ENCODE measurements at places on chromosomes 4 and X. TPM values are rescaled to one million over a fixed set of nuclear protein-coding genes. Genes with fewer than 3 reads are reported as not detected.

DNA sequence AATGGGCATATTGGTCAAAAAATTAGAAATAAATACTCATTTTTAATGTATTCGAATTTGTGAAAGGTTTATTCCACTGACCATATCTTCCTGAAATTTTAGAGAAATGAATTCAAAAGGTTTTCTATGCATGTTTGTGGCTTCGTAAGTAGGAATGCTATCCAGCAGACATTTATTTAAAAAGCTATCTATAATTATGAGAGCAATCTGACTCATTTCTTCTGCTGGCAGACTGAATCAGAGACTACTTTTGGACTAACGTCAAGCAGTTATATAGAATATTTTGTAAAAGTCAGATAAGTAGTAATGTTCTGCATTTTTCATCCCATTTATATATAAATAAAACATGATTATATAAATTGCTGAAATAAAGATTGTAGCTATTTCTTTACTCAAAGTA lies 125.0 kb downstream of the SPCS3 start:
- peak; percentile 91 for DNase-seq

- peak; percentile 14 for DNase-seq
Measured at GRCh38 chrX:38654302-38654701, 93.0 kb downstream of the TSPAN7 start.

DNA sequence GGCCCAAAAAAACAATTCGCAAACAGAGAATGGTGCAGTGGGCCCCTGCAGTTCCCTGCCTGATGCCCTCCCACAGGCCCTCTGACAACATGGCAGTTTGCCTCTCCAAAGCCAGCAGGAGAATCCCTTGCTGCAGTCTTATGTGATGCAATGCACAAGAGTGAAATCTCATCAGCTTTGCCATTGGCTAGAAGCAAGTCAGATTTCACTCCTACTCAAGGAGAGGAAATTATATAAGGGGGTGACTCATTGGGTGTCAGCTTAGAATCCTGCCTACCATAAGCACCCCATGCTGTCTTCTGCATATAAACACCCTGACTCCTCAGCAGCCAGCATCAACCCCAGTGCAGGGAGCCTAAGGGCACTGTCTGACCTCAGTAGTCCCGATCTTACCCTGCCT lies 157.3 kb upstream of the LDB2 start:
- peak; percentile 97 for DNase-seq

DNA sequence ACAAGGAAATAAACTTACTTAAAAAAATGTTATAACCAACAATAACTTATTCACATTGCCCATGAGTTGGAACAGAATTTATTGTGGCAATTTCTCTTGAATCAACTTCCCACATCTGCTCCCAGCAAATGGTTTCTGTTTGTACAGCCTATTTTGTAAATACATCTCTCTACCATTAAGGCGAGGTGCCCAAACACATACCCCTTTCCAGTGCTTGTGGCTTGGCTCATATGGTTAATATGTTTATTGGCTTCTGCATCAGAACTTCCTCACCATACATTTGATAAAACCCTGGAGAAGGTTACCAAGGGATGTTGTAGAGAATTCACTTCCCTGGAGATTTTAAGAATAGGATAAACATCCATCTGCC lies 207.1 kb downstream of the SOWAHB start:
- DNase-seq: peak; percentile 24

DNA sequence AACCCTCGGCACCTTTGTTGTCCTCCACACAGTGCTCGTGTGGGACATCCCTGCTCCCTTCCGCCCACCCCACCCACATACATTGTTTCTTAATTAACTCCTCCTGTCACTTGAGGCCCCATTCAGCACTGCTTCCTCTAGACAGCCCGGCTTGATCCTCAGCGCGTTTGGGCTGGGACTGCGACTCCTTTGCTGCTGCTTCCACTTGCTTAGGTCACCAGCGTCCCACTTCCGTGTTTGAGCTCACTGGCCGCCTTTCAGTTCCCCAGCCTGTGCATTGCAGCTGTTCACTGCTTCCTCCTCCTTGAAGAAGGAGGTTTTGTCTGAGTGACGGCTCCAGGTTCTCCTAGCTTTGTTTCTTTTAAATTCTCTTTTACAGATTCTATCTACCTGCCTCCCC lies 16.1 kb downstream of the RNF4 start:
- DNase-seq: no peak

DNA sequence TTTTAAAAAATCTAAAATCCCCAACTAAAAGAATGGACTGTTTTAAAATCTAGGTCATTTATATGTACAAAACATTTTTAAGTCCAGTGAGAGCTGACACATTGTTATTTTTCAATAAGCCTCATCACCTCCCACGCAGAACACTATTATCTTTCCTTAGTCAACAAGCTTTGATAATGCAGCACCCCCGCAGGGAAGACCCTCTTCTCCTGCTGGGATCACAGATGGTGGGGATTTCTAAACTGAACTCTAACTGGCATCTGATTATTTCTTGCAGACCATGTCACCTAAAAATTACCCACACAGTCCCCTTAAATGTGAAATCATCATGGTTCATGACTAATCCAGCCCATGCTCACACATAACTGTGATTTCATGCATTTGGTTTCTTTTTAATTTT lies 11.6 kb downstream of the SYTL4 start:
- DNase-seq: peak; percentile 2

DNA sequence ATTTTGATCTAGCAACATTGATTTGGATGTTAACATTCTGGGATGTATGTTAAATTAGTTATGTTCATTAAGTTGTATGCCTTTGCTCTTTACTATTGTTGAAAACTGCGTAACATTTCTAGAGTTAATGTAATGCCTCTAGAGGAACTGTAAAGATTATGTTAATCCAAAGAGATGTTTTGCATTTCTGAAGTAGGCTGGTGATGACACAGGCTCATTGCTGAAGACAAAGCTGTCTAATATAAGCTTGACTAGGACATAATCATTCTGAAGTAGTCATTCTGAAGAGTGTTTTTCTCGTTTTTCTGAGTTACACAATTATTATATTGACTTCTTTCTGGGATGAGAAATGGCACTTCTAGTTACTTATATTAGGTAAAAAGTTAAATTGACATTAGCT lies 72.9 kb downstream of the LRP2BP start:
- DNase-seq: no peak

DNA sequence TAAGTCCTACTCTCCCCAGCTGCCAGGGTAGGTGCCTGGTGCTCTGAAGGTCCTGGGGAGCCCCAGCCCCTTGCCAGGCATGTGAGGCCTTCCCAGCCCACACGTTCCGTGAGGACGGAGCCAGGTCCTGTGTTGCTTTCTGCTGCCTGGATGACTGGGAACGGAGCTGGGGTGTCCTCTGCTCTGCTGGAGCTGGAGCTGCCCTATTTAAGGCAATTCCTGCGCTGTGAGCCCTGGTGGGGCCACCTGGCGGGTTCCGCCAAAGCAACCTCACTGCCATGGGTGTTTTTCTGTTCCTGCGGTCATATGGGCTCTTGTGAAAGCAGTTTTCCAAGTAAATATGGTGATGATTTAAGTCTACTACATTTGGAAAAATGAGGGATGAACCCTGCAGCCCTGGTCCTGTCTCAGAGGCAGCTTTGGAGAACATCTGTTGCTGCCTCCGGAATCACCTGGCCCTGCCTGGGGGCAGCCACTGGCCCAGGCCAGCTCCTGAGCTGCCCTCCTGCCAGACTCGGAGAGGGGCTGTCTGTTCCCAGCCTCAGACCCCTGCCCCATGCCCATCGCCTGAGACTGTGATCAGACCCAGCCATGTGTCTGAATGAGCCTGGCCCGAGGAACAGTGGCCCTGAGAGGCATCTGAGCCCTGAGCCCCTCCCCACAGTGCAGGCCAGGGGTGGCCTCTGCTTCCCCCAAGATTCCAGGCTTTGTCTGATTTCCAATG lies 33.2 kb downstream of the FGFRL1 start:
- no peak for DNase-seq

- DNase-seq: peak; percentile 58
Measured at GRCh38 chrX:3811331-3812311, 98.2 kb upstream of the PRKX start.

The ZNF185 gene
- total RNA-seq: 3.6 TPM

The ESX1 gene
- total RNA-seq: not detected

The UGT2A3 gene
- total RNA-seq: not detected

The CSN1S1 gene
- total RNA-seq: not detected

The NAT8L gene
- not detected for total RNA-seq

The CLRN2 gene
- total RNA-seq: not detected

Measured in IMR-90 (cell line).